ENCODE measurements at places on chromosomes 6 and 20. TPM values are rescaled to one million over a fixed set of nuclear protein-coding genes. Genes with fewer than 3 reads are reported as not detected.

- peak; percentile 39 for DNase-seq
Measured at GRCh38 chr6:101393251-101393828, at the start of gene GRIK2. TSS of gene GRIK2 (plus strand) at chr6:101393708.

- DNase-seq, result peak; percentile 41
Measured at GRCh38 chr20:34980543-34981233, 25.0 kb downstream of the MYH7B start.

DNA sequence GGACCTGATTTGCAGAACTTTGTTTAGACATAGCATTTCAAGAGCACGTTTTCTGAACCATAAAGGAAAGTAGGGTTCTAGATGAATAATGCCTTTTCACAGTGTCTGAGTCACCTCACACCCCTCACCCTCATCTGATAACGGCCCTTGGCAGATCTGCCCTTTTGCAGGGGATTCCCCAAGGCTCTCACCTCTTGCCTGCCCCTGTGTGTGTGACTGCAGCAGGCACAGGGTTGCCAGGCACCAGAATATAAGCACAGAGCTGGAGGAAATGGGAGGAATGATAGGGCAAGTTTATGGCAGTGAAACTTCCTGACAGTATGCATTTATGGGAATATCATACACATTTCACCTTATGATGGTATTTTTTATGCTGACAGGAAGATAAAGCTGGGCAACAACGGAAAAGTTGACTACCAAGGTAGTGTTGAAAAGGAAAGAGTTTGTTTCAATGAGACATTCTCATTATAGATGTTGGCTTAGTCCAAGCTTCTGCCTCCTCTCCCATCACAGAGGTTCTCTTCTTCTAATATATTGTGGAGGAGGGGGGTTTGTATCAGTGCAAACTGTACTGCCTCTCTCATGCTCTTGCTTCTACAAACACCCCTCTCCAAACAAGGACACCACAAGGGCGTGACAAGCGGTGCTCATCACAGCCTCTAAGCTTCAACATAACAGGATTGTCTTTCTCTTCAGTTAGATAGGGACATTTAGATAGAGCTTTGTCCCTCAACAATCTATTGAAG lies 101.5 kb upstream of the BACH2 start:
- DNase-seq, result peak; percentile 70

DNA sequence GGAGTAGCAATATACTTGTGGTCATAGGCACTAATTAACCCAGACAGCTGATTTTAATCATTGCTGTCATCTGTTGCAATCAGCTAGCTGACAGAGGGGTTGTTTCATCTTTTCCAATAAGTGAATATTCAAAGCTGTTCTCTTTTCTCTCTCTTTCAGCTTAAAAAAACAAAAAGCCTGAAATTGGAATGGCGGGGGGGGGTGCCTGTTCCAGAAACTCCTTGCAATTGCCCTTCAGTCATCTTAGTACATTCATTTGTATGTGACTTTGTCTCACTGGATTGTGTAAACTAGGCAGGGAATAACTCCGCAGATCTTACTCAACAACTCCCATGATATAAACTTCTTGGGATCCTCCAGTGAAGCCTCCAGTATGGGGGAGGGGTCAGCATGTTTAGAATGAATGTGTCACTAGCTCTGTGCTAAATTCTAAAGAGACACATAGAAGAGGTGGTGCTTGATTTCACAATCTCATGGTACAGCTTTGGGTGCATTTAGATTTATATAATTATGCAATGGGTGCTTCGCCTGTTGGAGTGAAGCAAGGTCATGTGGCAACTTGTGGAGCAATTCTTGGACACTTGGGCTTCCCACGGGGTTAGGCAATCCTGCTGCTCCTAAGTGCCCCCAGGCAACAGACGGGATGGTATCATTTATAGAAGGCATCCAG lies 40.1 kb downstream of the SLC24A3 start:
- peak; percentile 82 for DNase-seq

GRCh38 chr6:154514481-154514880 lies 4.0 kb upstream of the CNKSR3 start:
- DNase-seq, result no peak

DNA sequence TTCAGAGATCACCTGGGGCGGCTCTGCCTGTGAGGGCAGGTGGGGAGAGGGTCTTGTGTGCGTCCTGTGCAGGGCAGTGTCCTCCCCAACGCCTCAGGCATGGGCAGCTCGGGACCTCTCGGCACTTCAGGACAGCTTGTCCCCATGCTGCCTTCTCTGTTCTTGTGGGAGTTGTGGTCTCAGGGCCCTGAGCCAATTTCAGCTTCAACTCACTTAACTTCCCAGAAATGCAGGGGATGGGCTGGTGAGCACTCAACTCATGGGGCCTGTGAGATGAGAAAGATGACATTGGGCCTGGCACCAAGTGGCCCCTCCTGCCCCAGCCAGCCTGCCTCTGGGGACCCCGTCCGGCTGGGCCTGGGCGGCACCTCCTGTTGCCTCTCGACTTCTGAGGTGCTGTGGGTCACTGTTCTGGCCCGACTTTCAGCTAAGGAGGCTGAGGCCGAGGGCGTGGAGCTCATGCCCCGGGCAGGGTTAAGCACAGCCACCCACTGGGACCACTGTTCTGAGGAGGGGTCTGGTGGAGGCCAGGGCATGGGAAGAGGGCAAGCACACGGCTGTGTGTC lies 6.7 kb downstream of the RGS19 start:
- no peak for DNase-seq

DNA sequence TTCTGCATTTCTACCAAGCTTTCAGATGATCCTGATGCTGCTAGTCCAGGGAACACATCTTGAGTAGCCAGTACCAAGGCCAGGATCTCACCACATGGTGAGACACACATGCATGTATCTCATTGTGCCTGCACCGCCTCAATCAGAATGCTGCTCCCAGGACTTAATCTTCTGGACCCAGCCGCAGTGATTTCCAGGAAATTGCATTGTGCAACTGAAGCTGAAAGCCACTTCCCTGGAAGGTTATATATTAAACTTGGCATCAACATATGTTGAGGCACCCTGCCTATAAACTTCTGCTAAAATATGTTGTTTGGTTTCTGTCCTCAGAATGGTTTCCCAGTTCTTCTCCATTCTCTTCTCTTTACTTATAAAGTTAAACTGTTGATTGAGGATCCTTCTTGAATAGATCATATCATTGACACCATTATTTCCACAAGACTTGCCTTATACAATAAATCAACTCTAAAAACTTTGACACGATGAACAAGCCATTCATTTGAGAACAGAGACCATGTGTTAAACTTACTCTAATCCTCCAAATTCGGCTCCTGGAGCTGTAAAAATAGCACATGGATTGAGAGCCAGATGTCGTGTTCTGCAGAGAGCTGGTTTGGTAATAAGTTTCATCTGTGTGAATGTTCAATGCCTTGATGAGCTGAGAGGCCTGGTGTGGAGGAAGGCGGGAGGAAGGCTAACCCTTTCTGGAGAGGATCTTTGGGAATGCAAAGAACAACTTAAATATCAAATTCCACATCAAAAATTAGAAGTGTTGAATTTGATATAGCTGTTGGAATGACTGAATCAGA lies 65.0 kb upstream of the PCSK2 start:
- no peak for DNase-seq

DNA sequence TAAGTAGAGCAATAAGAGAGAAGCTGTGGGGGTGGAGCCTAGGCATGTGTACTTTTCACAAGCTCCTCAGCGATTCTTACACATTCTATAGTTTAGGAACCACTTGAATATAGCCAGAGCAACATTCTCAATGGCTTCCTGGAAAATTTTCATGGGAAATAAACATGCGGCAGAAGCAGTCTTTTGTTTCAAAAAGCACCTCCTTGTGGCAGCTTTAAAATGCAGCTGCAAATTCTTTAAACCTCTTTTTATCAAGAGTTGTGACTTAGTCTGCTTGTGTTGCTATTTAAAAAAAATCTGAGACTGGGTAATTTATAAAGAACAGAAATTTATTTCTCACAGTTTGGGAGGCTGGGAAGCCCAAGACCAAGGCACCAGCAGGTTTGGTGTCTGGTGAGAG lies 23.8 kb downstream of the NKX2-2 start:
- DNase-seq, result no peak

- peak; percentile 97 for DNase-seq
Measured at GRCh38 chr6:105596284-105596755, 193.4 kb upstream of the PREP start.

- DNase-seq, result peak; percentile 86
Measured at GRCh38 chr20:8414586-8415274, 282.7 kb downstream of the PLCB1 start.

- DNase-seq, result peak; percentile 98
Measured at GRCh38 chr20:4064144-4064909, 49.0 kb upstream of the RNF24 start.

DNA sequence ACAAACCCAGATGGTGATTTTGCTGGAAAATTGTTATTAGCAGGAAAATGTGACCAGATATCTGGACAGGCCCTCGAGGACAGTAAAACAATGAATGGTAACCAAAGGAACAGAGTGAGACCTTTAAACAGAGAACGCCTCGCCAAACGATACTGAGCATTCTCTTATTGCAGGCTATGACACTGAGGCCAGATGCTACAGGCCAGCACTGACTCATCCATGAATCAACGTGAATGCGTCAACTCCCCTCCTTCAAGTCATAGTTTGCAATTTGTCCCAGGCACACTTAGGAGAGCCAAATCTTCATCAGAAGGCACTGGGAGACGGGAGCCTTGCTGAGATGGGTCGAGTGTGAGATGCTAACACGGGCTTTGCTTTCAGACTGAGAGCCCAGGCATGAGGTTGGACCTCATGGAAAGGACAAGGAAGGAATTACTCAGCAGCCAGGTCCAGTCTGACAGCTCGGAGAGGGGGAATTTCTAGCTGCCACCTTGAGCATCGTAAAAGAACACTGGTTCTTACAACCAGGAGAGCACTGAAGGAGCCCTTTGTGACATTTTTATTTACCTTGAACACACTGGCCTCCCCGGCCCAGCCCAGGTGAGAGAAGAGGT lies 60.7 kb downstream of the BMP7 start:
- DNase-seq, result peak; percentile 98

DNA sequence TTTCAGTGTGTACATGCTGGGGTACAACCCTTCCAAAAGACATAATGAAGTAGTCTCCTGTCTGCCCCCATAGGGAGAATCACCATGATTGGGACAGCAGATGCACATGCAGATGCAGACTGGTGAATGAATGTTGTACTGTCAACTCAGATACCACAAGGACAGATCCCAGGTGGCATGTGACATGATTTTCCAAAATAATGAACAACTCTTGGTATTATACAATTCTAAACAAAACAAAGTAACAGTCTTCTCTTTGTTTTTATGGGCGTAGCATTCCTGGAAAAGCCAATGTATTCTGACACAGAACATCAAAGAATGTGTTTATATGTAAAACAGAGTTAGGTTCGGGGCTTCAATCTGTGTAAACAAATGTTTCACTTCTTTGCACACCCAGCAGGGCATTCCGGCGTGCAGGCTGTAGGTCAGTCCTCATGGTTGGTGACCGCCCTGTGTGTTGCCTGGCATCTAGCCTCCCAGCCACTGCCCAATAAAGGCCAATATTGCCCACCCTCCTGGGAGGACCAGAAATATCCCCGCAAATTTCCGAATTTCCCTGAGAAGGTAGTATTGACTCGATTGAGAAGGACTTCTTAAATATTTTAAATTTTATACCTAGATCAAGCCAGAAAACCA lies 127.7 kb downstream of the KLHL32 start:
- no peak for DNase-seq

DNA sequence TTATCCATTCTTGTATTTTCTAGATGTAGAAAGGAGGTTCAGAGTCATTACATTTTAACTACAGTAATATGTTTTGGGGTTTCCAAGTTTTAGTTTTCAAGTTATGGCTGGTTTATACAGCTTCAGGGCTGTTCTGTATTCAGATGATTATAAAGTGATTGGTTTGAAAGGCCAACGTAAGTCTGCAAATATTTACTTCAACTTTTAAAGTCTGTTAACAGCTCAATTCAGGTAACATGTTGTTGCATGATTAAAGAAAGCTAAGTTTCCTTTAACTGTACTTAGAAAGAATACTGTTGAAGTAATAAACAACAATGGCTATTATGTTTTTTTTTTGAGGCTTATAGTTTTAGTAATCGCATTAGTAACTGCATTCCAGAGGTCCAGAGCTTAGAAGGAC lies 22.8 kb upstream of the GCLC start:
- DNase-seq, result no peak

DNA sequence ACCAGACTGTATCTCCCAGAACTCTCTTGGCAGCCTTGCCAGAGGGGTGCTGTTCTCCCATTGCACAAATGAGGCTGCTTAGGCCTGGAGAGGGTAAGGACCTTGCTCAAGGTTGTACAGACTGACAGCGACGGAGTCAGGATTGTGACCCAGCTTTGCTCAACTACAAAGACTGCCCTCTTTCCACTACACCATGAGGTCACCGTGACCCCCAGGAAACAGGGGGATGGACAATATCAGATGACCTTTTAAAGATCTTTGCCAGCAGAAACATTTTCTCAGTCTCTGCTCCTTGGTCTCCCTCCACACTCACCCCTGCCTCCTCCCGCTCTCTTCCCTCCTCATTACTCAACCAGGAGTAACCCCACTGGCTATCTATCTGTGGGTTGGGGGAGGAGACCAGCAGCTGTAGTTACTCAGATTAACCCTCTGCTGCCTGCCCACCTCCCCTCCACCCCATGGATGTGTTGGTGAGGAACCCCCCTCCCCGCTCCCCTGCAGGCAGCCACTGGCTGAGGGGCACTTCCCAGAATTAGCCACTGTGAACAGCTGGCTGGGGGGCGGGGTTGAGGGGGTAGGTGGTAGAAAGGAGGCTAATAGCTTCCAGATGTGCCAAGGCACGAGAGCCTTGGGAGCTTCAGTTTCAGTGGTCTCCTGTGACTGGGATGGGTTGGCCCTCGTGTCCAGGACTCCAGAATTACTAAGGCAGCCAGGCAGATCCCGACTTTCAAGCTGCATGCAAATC lies 26.9 kb upstream of the MRPS18A start:
- DNase-seq, result peak; percentile 92

DNA sequence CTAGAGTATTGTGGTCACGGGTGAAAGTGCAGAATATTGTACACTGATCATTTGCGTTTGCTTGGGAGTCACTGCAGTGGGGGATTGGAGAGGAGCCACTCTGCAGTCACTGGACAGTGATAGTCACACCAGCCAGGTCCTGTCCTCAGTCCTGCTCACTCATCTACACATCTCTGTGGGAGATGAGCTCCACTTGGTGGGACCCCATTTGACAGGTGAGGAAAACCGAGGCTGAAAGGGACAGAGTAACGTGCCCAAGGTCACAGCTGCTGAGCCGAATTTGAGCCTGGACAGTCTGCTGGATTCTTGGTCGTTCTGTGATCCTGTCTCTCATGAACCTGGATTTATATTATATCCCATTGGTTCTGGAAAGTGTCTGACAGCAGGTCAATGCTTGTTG lies 17.7 kb upstream of the PHACTR3 start:
- no peak for DNase-seq

GRCh38 chr20:47352332-47353238 lies 3.9 kb downstream of the ZMYND8 start:
- no peak for DNase-seq

- peak; percentile 81 for DNase-seq
Measured at GRCh38 chr20:32031007-32031958, 20.8 kb upstream of the HCK start.

GRCh38 chr6:35419417-35419816 lies 32.7 kb upstream of the FANCE start:
- DNase-seq, result no peak

The CRNKL1 gene
- total RNA-seq, result 41.7 TPM

The SLC17A1 gene
- not detected for total RNA-seq

The CPXM1 gene
- not detected for total RNA-seq

The CCND3 gene
- total RNA-seq, result 47.7 TPM

The AMD1 gene
- total RNA-seq, result 123 TPM

The TCF21 gene
- total RNA-seq, result not detected

The PAK1IP1 gene
- total RNA-seq, result 34.0 TPM

The CST7 gene
- 77.4 TPM for total RNA-seq

The SH3BGRL2 gene
- total RNA-seq, result 0.59 TPM

The SPATS1 gene
- not detected for total RNA-seq
